ENCODE measurements at places on chromosomes 3 and 15. TPM values are rescaled to one million over a fixed set of nuclear protein-coding genes. Genes with fewer than 3 reads are reported as not detected.

- peak; percentile 88 for DNase-seq
These were observed 35.2 kb downstream of the SLC6A20 start for GRCh38 chr3:45760878-45761711.

Gene ABCC5
- total RNA-seq = 37.6 TPM

DNA sequence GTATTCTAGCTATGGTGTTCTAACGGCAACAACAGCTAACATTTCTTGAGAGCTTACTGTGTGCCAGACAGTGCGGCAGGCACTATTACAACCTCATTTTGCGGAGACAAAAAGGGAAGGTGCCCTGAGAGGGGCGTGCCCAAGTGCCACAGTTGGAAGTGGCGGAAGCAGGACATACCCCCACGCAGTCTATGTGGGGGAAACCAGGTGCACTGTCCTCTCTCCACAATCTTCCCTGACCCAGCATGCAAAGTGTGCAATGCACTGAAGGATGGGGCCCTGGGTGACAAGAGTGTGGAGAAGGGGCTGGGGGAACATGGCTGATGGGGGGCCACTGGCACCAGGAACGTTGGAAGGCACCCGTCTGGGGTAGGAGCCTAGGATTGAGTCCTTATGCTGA is 8.6 kb downstream of the ANP32A start:
- no peak for DNase-seq

DNA sequence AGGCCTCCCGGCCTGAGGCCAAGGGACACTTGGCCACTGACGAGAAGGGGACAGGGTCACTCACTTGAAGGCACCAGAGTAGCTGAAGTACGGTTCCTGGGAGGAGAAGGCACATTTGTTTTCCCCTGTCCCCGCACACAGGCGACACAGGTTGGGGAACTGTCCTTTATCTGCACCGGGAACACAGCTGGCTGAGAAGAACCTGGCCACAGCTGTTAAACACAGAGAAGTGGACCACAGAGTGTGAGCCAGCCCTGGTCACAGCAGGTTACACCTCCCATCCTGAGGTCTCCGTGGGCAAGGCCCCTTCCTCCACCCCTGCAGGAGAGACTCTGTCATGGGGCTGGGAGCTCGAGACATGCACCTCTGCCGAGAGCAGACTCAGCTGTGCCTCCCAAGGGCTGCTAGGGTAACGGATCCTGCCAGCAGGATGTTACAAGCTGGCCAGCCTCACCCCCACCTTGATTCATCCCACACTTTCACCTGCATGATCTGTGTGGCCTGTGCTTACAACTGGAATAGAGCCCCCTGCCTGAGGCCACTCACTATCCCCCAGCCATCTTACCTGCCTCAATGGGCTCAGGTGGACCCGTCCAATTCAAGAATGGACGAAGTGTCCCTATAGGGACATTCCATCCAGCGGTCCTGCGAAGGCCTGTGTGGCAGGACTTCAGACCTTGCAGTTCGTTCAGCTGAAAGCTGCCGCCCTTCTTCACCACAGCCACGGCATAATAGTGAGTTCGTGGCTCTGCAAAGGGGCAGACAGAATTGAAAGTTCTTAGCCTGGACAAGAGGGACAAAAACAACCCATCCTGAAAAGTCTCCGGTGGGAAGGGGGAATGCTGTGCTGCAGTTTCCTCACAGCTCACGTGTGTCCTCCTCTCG is 9.2 kb downstream of the LTF start:
- DNase-seq = peak; percentile 12

- no peak for DNase-seq
These were observed 1.5 kb downstream of the CEP63 start for GRCh38 chr3:134487406-134487805.

DNA sequence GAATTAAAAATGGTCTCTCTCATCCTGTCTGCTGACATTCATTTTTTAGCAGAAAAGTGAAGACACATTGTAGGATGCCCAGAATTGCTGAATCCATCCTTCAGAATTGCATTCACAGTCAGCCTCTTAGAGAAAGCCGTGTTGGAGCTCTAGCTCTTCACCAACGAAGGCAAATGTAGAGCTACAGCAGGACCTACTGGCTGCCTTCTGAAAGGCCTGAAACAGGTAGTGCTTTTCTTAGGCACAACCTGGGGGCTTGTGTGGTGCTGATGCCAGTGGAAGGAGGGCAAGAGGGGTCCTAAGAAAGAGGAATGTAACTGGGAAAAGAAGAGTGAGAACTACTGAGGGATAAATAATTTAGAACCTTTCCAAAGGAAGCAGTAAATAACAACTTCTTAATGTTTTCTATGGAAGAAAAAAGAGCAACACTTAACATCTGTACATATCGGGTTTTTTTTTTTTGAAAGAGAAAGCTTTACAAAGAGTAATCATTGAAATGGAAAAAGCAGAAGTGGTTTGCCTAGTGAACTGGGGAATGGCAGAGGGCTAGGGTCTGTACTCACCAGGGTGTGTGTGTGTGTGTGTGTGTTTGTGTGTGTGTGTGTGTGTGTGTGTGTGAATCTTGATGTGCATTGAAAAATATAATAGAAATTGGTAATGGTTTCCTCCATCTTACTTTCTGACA is 297.8 kb downstream of the SATB1 start:
- DNase-seq = no peak

DNA sequence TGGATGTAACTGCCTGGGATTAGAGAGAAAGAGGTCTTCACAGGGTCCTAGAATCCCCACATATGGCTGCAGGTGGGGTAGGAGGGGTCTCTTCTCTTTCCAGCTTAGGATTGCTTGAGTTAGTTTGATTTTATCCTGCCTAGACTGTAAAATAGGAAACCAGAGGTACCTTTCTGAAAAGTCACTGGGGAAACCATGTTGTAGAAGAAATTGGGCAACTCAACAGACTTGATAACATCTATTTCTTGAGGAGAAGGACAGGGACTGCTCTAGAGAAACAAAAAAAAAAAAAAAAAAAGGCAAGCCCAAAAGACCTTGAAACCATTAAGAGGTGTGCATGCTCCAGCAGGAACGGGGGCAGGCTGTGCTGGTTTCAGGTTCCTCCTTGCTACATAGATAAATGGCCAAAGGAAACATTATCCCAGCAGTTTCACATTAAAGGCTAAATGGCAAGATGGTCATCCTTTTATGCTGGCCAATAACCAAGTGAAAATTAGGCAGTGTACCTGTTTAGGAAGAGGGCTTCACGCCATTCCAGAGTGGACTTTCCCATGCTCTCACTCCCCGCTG is 116.1 kb downstream of the ALDH1A2 start:
- DNase-seq = no peak

- DNase-seq = no peak
These were observed 276.0 kb upstream of the TTC14 start for GRCh38 chr3:180325958-180326357.

Gene NTRK3
- 2.4 TPM for total RNA-seq

Gene AP3B2
- total RNA-seq = 9.8 TPM

- peak; percentile 97 for DNase-seq
These were observed at the start of gene KNSTRN for GRCh38 chr15:40382580-40383456. TSS of gene KNSTRN (plus strand) at chr15:40382721. CDS start at chr15:40382836, 115 bp downstream.

GRCh38 chr3:179956416-179956830 is 80.3 kb downstream of the PEX5L start:
- DNase-seq = no peak

GRCh38 chr15:41483115-41483514 is 10.6 kb upstream of the ITPKA start:
- no peak for DNase-seq

Gene CCPG1
- total RNA-seq = 9.3 TPM

DNA sequence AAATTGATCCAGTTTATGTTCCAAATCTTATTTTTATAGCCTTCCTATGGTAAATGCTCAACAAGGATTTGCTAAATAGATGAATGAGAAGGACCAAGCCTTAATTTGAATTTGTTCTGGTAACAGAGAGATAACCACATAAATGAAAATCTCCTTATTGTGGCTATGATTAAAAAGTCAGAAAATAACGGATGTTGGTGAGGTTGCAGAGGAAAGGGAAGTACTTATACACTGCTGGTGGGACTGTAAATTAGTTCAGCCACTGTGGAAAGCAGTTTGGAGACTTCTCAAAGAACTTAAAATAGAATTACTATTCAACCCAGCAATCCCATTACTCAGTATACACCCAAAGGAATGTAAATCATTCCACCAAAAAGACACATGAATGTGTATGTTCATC is 26.2 kb downstream of the AAGAB start:
- no peak for DNase-seq

- DNase-seq = no peak
These were observed 106.9 kb downstream of the LSM3 start for GRCh38 chr3:14285548-14285925.

Gene IL17RE
- total RNA-seq = 2.1 TPM

Gene ZNF385D
- total RNA-seq = 1.5 TPM

Gene CHRNA7
- 4.4 TPM for total RNA-seq

Gene MYRIP
- 2.2 TPM for total RNA-seq

DNA sequence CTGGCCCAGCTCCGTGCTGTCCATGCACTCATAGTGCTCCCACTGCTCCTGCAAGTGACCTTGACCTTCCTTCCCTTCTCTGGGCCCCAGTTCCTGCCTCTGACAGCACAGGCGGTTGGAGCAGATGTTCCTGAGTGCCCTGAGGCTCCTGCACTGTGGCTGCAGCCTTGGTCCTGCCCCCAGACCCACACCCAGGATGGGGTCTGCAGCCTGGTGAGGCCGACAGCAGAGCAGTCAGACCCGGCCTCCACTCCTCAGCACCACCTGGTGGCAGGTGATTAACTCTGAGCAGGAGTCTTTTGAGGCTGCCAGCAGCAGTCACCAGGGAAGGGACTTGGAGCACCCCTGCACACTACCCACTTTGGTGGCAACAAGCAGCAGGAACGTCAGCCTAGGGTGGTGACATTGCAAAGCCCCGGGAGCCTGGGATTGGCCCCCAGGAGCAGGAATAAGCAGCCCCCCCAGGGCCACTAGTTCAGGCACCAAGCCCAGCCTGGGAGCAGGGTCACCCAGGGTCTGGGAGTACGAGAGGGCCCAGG is 64.6 kb downstream of the CYP11A1 start:
- DNase-seq = peak; percentile 85

DNA sequence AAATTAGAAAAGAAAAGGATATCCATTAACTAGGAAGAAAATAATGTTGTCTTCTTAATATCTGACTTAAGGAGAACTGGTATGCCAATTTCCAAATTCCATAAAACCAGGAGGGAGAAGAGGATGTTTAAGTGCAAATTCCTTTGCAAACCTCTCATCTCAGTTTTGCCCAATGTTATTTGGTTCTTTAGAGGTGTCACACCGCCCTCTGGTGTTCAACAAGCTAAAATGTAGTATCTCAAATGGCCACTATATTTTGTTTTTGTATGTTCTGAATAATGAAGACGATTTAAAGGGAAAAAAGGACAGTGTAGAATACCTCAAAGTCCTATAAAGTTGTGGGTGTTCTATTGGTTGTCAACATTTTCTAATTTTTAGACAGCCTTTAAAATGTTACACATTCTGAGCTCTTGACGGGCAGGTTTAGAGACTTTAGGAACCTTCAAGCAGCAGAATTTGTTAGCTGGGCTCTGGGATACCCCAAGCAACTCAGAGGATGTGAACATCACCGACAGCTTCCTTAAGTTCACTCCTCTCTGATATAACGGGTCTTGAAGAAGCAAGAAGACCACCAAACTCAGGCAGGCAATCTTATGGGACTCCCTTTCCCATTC is 458.3 kb downstream of the MFSD1 start:
- DNase-seq = peak; percentile 31

Gene ALS2CL
- total RNA-seq = 5.0 TPM

- DNase-seq = no peak
These were observed 233.1 kb downstream of the ROBO1 start for GRCh38 chr3:79534727-79535126.

DNA sequence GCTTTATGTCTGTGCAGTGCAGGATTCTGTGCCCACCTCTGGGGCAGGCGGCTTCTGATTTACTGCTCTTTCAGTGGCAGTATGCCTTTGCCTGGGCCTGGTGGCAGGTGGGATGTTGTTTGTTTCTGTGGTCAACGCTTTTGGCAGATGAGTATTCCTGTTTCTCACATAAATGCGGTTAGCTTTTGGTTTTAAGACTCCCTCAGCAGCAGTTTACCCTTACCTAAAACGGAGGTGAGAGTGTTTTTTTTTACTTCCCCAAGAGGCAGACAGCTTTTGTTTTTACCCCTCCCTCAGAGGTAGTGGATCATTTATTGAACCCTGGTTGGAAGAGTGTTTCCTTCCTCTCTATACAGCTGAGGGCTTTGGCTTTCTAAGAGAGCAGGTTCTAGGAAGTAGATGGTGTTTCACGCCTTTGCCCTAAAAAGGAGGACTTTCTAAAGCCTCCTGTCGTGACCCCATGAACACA is 134.1 kb upstream of the PLSCR5 start:
- DNase-seq = no peak

DNA sequence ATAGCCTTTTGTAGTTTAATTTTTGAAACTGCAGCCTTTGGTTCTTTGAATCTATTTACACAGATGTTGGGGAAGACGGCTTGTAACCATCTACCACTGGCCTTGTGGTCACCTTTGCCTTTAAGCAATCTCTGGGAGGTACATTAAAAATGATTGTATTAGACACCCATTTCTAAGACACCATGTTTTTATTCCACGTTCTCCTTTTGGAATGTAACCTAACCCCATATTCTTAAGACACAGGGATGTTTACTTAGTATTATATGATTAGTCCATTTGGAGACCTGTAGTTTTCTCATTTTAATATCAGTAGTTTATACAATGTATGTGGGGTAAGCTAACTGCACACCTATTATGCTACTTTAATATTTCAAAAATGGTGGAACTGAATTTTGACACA is 175.1 kb upstream of the PLSCR5 start:
- no peak for DNase-seq

Gene RARB
- total RNA-seq = 0.22 TPM

DNA sequence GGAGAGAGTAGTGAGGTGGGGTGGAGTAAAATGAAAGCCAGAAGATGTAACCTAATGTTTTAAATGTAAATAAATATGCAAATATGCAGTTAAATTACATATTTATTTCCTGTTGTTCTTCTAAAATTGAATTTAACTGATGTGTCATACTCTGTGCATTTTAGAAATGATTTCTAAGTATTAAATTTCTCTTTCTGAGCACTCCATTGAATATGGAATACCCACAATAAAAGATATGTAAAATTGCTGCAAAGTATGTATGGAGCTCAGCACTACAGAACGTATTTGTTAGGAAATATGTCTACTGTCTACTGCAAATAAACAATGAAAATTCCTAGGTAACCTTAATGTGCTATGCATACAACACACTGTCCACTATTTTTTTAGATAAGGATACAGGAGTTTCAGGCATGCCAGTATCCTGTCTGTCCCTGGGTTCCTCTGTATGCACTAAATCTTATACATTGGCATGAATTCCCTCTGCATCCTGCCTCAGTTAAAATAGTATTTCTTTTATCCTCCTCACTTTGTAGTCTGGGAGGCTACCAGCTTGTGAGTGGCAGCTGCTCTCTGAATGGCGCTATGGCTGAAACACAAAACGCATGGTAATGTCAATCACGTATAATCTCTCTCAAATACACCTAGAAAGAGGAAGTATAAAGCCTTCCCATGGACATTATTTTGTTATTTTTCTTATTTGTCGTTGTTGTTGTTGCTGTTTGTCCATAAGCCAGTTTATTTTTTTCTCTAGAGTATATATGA is 579.5 kb downstream of the PYDC2 start:
- no peak for DNase-seq

DNA sequence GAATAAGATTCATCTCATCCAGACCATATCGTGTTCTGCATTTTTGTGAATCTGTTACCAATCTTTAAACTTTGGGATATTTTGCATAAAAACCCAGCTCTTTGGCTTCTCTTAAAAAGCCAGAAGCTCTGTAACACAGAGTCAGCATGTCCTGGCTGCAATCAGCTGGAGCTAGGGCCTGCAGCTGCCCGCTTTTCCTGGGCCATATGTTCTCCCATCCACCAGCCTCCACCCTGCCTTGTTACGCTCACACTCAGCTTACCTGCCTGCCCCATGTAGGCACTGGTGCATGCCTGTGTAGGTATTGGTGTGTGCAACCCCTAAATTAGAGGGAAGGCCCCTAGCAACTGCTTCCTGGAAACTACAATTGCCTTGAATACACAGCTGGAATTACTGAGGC is 48.2 kb downstream of the CRYGS start:
- DNase-seq = no peak
